ENCODE measurements at places on chromosomes 1 and 21.

- DNase-seq = no peak
These were observed 32.4 kb upstream of the CAMSAP2 start for GRCh38 chr1:200706111-200706814.

- no peak for DNase-seq
These were observed 2.4 kb downstream of the PPM1J start for GRCh38 chr1:112712701-112713128.

DNA sequence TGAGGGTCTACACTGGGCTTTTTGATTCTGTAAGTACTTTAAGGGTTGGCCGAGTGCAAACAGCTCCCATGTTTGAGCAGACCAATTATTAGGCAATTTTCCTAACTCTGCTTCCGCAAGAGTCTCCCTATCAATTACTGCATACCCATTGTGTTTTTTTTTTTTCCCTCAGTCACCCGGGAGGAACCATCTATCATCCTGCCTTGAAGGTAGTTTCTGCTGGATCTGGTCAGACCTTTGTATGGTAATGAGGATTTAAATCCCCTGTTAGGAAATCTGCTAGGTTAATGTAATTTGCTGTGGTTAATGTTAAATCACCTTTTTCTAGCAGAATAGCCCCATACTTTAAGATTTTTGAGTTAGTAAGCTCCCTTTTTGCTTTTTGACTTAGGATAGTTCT, 40.8 kb upstream of the WARS2 start:
- DNase-seq = no peak

GRCh38 chr1:113802367-113803007, 9.8 kb downstream of the RSBN1 start:
- no peak for DNase-seq

DNA sequence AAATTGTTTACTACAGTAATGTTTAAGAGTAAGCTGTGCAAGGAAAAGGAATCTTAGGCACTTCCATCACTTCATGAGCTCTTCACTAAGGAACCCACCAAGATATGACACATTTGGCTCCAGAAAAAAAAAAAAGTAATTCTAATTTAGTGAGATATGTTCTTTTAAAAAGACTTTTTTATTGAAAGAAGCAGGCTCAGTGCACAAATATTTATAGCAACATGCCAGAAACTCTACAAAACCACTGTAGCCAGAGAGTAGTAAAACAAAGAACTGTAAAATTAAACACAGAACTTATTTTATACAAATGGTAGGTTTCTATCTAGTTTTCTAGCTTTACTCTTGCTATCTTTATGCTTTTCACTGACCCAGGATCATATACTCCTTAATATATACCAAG, 434.6 kb upstream of the ADGRL2 start:
- DNase-seq = no peak

DNA sequence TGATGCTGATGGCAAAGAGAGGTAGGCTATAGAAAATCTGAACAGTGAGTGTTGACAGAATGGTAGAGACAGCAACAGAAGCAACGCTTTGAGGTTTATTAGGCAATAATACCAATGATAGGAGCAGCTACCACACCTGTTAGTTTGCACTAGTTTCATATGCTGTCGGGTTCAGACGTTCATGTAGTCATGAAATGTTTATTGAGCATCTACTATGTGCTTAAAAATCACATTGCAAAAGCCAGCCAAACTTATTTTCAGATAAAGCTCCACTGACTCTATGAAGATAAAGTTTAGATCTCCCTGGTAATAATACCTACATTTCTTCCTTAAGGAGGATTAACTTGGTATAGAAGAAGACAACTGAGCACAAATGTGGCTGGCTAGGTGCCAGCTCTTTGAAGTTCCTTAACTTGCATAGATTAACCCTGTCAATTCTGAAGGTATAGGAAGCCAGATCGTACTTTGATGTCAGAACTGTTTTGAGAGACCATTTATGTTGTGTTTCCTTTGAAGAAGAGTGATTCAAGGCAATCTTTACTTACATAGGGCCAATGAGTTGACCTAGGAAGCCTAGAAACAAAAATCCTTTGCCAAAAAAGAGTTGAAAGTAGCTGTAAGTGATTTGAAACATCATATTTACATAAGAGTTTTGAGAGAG, 71.5 kb downstream of the DISP1 start:
- DNase-seq = no peak

GRCh38 chr1:183319051-183319450, 99.1 kb downstream of the NMNAT2 start:
- DNase-seq = no peak

DNA sequence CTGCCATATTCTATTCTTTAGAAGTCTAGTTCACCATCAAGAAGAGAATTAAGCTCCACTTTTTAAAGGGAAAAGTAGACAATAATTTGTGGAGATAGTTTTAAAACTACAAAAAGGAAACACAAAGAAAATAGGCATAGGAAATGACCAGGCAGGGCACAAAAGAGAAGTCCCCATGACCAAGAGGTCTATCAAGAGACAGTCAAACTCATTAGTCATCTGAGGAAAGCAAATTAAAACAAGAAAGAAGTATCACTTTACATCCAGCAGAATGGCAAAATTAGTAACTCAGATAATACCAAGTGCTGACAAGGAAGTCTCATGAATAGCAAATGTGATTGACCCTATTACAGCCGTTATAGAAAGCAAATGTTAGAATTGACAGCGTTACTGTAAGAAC, 243.7 kb upstream of the SNX7 start:
- DNase-seq = no peak

- no peak for DNase-seq
These were observed 107.6 kb downstream of the BCAR3 start for GRCh38 chr1:93573940-93574469.

- DNase-seq = no peak
These were observed 28.0 kb upstream of the XPR1 start for GRCh38 chr1:180603850-180604226.

- DNase-seq = no peak
These were observed 82.4 kb upstream of the PROX1 start for GRCh38 chr1:213905344-213905743.

DNA sequence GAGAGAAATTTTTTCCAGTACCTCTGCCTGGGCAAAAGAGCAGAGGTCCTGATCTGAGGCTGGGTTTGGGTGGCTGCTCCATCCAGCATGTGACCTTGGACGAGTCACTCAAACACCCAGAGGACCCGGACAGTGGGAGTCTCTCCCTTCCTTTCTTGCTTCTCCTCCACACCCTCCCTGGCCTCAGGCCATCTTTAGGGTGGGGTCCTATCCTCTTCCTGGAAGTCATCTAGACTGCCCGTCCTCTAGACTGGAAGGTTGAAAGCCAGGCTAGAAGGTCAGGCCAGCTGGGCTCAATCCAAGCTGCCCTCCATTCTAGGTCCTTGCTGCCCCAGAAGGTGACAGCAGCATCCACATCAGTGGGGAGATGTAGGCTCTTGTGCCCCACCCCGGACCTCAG, 599.5 kb downstream of the MATN1 start:
- no peak for DNase-seq

DNA sequence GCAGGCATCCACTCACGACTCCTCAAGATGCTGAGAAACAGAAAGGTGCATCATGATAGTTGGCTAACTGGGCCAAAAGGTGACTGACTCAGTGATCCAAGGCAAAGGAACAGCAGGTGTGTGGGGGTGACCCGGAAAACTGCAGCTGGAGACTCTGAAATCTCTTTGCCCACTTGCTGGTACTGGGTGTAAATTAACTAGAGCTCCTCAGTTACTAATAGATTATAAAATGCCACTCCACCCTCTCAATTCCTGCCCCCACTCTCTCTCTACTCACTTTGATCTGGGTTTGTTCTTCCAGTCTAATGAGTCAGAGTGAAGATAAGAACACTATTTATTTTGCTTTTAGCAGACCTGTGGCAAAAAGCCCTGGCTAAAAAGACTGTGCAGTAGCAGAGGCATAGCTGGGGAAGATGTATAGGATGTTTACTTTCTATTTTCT, 7.2 kb upstream of the PIGC start:
- no peak for DNase-seq

- DNase-seq = no peak
These were observed 22.8 kb downstream of the DHRS3 start for GRCh38 chr1:12594966-12595756.

GRCh38 chr1:41504114-41505035, 19.9 kb upstream of the EDN2 start:
- no peak for DNase-seq

DNA sequence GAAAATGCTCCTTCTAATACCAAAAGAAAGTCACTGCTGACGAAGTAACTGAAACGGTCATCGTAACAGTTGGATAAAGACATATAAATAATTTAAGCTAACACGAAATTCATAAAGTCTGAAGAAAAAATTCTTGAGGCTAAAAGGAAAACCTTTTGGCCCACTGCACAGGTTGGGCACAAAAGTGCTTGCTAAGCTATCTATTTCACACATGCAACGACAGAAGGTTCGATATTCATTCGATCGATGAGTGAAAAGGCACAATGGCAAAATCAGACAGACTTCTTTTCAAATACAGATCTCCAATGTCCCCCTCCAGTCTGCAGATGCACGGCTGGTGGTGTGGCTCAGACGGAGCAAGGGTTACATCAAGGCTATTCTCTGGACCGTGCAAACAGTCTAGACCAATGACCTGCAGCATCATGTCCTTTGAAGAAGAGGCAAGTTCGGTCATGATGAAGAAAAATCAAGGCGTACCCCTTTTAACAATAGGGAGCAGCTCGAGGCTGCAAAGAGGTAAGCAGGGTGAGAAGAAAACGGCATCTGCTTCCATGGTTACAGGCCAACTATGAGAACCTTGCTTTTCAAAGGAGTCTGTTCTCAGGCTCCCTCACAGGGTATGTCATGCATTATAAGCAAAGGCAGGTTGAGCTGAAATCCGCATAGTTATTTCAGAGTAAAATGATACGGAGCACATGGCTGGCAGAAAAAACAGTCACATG, 579.6 kb downstream of the USP25 start:
- DNase-seq = no peak
